ENCODE measurements at places on chromosomes 11 and 22.

DNA sequence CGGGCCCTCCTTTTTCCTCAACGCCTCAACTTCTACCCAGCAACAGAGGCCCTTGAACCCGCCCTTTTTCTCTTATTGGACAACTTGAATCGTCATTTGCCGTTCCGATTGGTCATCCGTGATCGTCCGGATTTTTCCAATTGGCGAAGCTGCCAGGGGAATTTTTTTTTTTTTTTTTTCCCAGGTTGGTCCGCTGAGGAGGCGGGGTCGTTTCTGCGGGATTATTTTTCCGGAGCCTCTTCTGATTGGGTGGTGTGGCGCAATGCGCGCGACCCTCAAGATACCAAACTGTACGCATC, 465 bp upstream of the TTC9C start:
- DNase-seq, result peak; percentile 87

GRCh38 chr11:132256528-132257279, 886.3 kb downstream of the NTM start:
- DNase-seq, result no peak

GRCh38 chr22:36201630-36202319, at the start of gene APOL4:
Gene APOL4, minus strand, starts transcription at chr22:36201809. Its CDS starts 75 bp downstream, at chr22:36201734.
- DNase-seq, result no peak

- DNase-seq, result no peak
Measured at GRCh38 chr11:3605283-3605662, 36.5 kb downstream of the ART5 start.

DNA sequence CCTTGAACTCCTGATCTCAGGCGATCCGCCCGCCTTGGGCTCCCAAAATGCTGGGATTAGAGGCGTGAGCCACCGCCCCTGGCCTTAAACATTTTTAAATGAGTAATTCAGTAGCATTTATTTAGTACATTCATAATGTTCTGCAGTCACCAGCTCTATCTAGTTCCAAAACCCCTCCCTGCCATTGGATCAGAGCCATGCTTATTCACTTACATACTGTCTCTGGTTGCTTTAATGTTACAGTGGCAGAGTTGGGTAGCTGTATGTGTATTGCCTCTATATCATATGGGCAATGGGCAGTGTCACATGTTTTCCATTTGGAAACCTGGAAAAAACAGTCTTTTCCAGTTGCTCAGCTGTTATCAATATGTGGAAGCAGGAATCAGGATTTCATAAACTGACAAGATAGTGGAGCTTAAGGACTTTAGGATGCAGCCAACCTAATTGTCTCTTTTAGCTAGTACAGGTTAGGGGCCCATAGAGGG, 10.5 kb downstream of the COA4 start:
- no peak for DNase-seq

- no peak for DNase-seq
Measured at GRCh38 chr11:46901156-46901555, 17.2 kb downstream of the LRP4 start.

DNA sequence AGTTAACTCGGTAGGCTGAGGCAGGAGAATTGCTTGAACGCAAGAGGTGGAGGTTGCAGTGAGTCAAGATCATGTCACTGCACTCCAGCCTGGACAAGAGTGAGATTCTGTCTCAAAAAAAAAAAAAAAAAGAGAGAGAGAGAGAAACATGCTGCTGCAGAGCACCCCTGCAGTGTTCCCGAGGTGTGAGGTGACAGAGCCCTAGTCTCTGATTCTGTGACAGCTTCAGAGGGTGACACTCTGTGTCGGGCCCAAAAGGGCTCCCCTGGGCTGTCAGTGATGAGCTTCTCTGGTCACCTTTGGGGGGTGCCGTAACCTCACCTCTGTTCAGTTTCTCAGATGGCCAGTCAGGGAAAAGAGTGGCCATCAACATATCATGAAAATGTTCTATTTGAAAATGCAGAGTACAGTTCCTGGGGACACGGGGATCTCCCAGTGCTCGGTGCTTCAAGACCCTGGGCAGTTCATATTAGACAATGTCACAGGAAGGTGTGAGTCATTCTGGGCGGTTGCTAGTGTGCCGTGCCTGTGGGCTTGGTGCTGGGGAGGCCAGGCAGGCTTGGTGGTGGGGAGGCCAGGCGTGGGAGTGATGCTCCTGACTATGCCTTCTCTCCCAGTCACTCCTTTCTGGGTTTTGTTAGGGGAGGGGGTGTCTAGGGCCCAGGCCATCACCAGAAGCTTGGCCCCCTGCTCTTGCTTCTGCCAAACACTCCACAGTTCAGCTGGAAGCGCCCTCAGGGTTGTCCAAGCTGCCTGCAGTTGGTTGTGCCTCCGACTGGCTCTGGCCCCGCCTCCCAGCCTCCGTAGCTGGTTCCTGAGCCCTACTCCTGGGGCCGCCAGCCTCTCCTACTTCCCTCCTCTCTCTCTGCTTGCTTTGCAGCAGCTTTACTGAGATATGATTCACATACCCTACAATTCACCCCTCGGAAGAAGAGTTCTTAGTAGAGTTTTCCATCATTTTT, 52.5 kb upstream of the CLDN5 start:
- DNase-seq, result peak; percentile 72

DNA sequence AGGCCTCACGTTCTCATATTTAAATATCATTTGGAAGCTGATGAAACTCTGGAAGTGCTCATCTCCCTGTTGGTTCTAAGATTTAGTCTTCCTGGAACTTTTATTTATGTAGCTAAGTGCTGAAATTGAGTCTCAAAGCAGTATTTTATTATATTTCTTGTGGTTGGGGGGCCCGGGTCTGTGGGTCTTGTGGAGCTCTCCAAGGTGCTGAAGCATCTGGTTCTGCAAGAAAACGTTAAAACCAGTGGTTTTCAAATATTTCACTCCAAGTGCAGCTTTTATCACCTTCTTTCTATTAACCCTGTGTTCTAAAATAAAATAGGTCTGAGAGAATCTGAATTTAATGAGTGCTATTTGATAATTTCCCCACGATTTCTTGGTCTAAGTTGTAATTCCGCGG, 1404.8 kb downstream of the TBC1D22A start:
- no peak for DNase-seq

GRCh38 chr11:87061766-87062165, 24.0 kb downstream of the TMEM135 start:
- DNase-seq, result no peak

GRCh38 chr22:40612291-40612751, 24.2 kb downstream of the MRTFA start:
- DNase-seq, result no peak

- no peak for DNase-seq
Measured at GRCh38 chr11:134358856-134359490, 27.2 kb downstream of the GLB1L2 start.

- no peak for DNase-seq
Measured at GRCh38 chr11:3124821-3125220, 40.3 kb downstream of the OSBPL5 start.

- peak; percentile 88 for DNase-seq
Measured at GRCh38 chr11:64334764-64335735, 5.0 kb upstream of the CCDC88B start.

DNA sequence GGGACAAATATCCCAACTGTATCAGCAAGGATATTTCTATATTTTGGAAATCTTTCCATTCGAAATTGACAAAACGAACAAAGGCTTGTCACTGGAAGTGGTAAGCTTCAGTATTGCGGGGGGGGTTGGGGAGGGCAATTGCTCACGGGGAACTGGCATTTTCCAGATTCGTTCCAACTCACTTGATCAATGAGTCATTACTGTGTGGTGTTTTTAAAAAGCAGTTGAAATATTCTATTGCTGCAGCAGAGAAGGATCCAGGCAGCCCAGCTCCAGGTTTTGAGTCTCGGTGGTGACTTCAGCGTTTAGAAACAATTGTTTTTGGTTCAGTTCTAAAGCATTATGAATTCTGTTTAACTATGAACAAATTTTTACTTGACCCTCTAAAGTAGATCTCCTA, 33.8 kb upstream of the FBLN1 start:
- no peak for DNase-seq

DNA sequence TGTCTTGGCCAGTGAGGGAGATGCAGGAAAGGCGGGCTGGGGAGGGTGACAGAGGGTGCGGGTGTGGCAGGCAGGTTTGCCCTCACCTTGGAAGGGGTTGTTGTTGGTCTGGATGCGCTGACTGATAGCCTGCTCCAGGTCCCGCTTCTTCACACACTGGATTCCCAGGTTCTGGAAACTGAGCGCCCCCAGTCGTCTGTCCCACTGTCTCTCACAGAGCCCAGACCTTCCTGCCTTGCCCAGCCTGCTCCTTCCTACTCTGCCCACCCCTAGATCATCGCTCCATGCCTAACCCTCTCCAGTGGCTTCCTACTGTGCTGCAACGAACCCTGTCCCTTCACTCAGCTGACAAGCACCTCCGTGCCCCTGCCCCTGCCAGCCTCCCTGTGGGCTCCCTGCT, 2.7 kb downstream of the RELA start:
- DNase-seq, result no peak

- no peak for DNase-seq
Measured at GRCh38 chr11:66904055-66904454, 47.2 kb downstream of the LRFN4 start.

DNA sequence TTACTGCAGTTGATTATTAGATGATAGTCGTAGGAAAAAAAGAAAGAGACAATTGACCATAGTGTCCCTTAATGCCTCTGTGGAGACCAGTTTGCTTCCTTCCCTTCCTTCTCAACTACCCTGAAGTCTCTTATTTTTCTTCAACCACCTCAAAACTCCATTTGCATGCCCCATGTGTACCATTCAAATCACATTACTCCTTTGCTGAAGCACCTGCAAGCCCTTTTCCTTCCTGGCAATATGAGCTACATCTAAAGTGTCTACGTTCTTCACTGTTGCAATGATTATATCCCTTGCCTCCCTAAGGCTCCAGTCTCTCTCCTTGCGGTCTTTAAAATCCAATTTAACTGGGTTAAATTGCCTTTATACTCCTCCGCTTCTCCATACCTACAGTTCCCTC, 867.4 kb upstream of the API5 start:
- no peak for DNase-seq

DNA sequence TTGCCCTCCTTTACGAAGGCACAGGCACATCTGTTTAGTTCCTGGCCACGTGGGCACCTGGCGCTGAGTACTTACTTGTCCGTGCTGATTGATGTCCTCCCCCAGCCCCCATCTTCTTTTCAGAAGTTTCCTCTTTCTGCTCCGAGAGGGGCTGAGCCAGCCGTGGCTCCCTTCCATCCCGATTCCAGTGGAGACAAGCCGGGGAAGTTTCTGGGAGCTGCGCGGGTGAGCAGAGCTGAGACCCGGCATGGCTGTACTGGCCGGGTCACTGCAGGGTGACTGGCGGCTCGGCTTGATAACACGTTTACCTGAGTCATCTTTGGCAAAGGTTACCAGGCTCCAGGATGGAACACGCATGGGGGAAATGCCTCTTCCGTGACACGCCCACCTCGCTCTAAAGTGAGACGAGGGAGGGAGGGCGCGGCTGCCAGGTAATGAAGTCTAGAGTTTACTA, 45.4 kb upstream of the ATXN10 start:
- DNase-seq, result no peak

- peak; percentile 14 for DNase-seq
Measured at GRCh38 chr11:65524014-65524740, 706 bp upstream of the SCYL1 start.

DNA sequence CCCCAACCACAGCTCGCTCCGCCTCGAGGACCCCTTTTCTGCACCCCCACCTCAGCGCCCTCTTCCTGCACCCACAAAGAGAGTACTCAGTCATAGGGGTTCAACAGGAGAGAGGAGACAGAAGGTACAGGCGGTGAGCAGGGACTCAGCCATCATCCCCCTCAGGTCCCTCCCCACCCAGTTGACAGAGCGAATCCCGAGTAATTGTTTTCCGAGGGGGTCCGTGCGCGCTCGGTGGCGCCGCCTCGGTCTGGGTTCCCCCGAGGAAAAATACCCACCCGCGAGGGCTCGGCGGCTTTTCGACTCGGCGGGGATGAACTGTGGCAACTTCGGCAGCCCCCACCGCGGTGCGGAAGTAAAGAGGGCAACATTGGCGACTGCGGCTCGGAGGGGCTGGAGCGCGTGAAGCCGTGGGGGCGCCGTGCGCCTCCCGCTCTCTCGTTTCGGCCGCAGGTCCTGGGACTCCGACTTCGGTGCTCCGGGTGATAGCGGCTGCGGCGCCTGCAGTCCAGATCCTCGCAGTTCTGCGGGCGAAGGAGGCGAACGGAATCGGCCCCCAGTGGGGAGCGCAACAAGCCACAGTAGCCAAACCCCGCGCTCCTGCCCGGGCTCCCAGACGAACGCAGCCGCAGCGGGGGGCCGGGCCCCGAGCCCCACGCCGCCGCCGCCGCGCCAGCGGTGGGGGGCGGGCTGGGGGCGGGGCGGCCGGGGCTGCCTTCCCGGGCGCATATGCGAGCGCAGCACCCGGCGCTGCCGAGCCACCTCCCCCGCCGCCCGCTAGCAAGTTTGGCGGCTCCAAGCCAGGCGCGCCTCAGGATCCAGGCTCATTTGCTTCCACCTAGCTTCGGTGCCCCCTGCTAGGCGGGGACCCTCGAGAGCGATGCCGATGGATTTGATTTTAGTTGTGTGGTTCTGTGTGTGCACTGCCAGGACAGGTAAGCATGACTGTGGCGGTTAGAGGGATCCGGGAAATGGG, at the start of gene NELL1:
Gene NELL1 (plus strand): TSS at position 743 of the 976 bp plus-strand sequence.
- no peak for DNase-seq

DNA sequence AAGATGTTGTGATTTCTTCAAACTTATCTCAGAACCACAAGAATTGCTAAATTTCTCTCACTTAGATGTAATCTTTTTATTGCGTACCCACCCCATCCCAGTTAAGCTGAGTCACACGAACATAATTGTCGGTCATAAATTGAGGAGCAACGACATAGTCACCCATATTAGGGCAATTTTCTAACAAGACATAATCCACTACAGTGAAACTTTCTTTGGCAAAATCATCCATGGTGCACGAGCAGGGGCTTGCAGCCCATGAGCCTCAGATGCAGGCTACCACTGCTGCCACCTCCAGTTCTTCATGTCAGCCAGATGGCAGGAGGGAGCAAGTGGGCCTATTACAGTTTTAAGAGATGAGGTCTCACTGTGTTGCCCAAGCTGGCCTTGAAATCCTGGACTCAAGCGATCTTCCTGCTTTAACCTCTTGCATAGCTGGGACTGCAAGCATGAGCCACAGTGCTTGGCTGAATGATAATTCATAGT, 70.3 kb upstream of the GRK2 start:
- no peak for DNase-seq

DNA sequence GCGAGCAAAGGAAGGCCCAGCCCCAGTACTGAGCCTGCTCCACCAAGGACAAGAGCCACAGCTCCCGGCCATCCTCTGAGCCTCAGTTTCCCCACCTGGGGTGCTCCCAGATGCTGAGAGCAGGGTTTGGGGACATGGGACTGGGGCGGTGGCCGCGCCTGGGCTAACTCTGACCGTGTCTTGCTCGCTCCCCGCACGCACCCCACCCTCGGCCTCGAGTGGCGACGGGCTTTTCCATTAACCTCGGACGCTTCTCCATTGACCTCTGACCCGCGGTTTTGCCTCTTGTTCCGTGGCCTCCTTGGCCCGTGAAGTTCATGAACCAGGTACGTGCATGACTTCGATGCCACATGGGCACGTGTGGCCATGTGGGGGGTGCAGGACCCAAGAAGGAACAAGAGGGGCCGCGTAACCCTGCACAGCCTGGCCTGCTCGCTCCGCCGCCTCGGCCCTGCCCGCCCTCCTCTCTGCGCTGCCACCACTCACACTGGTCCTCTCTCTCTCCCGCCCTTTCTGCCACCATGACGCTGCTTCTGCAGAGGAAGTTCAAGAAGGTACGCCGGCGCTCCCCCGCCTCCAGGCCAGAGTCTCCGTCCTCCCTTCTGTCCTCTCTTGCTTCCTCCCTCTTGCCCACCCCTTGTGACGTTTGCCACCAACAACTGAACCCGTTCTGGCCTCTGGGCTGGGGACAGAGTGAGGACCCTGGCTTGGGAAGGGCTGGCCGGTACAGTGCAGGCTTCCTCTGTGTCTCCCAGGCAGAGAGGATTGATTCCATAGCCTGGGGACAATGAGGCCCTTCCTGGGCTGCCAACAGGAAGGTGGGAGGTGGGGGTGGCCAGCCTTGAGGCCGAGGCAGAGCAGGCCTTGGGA, 6.9 kb downstream of the TNNT3 start:
- DNase-seq, result no peak

Data from GM10248 (cell line).